ENCODE measurements at places on chromosomes 7 and 10.

- no peak for DNase-seq
These were observed 132.9 kb downstream of the LRRN3 start for GRCh38 chr7:111223802-111224253.

GRCh38 chr10:35388197-35388596, 51.9 kb downstream of the CCNY start:
- no peak for DNase-seq

DNA sequence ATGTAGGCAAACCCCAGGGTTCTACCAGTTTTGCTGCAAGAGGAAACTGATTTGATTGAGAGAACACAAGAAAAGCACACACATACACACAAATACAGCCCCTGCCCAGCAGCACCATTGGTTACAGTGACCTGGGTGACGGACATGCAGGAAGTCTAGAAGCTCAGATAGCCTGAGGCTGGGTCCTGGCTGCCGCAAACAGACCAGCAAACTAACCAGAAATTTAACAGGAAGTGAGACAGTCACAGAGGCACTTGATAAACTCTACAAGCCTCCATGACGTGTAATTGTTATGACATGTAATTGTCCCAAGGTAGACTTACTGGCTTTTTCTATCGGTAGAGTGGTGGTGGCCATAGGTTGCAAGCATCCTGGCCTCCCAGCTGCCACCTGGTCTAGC, 58.9 kb downstream of the PRKAR2B start:
- DNase-seq = no peak

DNA sequence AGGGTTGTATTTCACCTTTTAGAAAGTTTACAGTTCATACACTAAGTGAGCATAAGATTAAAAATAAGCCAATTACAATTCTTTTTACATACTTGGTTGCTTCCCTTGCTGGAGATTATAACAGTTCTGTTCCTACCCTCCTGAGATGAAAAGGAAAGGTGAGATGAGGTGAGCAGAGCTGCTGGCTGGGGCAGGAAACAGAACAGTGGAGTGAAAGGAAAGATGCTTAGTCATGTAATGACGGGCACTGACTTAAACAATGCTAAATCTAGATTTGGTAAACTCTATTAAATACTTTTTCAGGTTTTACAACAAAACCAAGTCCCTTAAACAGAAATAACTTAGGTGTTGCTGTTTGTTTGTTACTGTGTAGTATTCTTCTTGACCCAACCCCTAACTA, 19.9 kb upstream of the ZEB1 start:
- no peak for DNase-seq

DNA sequence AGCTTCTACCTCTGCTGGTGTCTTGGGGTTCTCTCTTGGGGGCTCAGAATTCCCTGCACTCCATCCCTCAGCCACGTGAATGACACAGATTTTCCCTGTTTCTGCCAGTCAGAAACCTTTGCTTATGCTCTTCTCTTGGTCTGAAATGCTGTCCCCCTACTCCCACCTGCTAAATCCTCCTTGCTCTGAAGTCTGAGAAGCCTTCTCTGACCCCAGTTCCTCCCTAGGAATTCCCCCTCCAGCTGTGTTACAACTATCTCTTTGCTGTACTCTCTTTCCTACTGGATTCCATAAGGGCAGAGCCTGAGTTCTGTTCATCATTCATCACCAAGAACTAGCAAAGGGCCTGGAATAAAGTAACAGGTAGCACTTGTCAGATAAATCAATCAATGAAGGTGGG, 33.6 kb upstream of the AKR1E2 start:
- no peak for DNase-seq

Data from activated CD4-positive, CD25-positive, alpha-beta regulatory T cell treated with anti-CD3 and anti-CD28 coated beads, Interleukin-2, amount 50 U/mL, for 16 hours (primary cell).